ENCODE measurements at places on chromosomes 1 and 21.

DNA sequence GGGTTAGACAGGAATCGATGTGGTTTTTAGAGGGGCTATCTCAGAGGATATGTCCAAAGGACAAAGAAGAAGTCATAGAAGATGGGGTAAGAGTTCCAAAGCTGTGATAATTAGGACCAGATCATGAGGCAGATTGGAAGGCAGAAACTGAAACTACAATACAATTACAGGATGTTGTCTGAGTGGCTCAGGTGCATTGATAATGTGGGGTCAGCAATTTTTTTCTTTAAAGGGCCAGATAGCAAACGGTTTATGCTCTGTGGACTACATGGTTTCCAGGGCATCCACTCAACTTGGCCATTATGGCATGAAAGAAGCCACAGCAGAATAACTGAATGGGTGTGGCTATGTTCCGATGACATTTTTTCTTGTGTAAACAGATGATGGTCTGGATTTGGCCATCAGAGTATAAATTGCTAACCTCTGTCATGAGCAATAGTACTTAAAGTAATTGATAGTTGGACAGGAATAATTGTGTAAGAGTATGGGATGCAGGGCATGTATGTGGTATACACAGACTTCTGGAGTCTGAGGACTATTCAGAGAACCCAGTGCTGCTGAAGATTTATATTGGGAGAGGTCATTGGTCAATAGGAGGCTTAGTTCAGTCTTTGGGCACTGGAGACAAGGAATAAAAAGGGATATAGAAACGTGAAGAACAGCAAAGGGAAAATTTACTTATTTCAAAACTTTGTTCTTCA, 198.4 kb upstream of the ADGRL4 start:
- DNase-seq: no peak

- no peak for DNase-seq
Observed at GRCh38 chr1:60757485-60757884, 324.9 kb upstream of the NFIA start.

GRCh38 chr1:162070094-162070748, 730 bp downstream of the NOS1AP start:
- DNase-seq: no peak

GRCh38 chr1:210645582-210646257, 317.0 kb downstream of the HHAT start:
- no peak for DNase-seq

DNA sequence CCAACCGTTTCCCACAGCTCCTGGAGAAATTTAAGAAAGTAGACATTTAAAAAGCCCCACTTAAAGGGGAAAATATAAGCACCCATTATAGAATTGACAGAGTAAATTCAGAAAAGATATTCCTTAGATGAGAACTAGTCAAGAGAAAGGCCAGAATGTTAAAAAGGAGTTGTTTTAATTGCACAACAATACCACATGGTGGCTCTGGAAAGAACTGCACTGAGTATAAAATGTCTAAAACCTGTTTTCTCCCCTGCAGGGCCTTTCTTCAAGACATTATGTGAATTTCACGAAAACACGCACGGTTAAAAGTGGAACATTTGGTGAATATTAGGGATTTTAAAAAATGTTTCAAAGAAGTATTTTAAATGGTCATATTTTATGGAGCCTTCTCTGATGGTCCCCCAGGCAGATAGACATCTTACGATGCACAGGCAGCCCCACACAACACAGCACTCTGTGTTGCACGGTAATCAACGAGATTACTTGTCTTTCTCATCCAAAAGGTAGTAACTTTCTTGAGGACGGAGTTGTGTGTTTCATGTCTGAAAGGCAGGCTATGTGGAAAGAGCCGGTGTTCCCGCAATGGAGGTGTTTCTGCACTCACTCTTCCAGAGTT, 101.9 kb downstream of the PRRX1 start:
- DNase-seq: no peak

GRCh38 chr1:15736892-15737261, 819 bp downstream of the SLC25A34 start:
- no peak for DNase-seq

DNA sequence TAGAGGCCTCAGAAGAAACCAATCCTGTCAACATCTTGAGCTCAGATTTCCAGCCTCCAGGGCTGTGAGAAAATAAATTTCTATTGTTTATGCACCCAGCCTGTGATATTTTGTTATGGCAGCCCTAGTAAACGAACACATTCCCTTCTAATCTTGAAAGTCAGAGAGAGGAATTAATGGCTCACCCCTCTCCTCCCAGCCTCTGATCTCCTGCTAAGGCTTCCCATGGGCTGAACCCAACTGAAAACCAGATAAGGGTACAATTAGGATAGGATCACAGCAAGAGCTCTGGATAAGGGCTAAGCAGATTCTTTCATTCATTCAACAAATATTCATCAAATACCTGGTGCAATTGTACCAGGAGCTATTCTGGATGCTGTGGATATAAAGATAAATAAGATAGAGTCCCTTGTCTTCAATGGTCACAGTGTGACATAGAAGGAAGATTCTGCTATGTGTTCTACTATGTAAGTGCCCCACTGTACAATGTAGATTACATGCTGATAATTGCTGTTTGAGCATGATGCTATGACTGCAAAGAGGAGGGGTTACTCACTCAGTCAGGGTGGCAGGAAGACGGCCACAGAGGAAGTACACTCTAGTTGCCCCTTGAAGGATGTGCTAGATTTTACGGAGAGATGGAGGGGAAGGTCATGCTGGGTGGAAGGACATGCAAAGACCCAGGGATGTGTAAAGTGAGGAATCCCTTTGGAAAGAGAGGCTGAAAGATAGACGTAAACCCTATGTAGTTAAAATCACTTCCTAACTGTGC, 203.3 kb upstream of the JUN start:
- DNase-seq: no peak

GRCh38 chr1:104648269-104648691, 898.6 kb downstream of the AMY1C start:
- DNase-seq: no peak
